ENCODE measurements at places on chromosomes 1 and 21.

GRCh38 chr1:50995651-50996050 is 25.6 kb downstream of the CDKN2C start:
- no peak for ATAC-seq

DNA sequence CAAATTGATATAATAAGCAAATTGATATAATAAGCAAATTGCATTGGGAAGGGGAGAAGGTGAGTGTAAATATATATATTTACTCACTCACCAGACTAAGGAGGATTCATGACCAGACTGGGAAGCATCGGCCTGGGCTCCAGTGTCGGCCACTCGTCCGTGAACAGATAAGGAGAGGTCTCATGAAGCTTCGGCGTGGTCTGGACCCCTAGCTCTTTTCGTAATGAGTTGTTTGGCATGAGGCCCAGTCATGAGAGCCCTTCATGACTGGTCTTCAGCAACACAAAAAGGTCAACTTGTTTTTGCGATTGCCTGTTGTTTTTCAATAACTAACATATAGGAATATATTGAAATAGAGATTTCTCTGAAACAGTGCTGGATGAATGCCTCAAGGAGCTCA is 222.9 kb upstream of the KCNK2 start:
- no peak for ATAC-seq

DNA sequence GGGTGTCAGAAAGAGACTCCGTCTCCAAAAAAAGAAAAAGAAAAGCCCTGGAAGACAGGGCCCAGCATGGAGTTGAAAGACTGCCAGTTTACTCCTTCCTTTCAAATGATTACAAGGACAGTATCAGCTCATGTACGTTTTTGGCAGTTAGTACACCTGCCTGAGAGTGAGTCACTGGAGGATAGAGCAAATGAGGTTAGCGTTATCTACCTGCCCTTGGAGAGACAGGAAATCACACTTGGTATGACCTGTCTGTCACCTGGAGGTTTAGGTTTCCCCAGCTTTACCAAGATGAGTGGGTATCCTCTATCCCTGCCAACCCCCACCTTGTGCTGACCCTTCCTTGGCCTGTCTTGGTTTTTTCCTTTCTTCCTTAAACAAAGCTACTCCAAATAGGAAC is 96.8 kb upstream of the BMP8A start:
- peak; percentile 88 for ATAC-seq

GRCh38 chr1:41101076-41101475 is 79.6 kb upstream of the SLFNL1 start:
- ATAC-seq = no peak

DNA sequence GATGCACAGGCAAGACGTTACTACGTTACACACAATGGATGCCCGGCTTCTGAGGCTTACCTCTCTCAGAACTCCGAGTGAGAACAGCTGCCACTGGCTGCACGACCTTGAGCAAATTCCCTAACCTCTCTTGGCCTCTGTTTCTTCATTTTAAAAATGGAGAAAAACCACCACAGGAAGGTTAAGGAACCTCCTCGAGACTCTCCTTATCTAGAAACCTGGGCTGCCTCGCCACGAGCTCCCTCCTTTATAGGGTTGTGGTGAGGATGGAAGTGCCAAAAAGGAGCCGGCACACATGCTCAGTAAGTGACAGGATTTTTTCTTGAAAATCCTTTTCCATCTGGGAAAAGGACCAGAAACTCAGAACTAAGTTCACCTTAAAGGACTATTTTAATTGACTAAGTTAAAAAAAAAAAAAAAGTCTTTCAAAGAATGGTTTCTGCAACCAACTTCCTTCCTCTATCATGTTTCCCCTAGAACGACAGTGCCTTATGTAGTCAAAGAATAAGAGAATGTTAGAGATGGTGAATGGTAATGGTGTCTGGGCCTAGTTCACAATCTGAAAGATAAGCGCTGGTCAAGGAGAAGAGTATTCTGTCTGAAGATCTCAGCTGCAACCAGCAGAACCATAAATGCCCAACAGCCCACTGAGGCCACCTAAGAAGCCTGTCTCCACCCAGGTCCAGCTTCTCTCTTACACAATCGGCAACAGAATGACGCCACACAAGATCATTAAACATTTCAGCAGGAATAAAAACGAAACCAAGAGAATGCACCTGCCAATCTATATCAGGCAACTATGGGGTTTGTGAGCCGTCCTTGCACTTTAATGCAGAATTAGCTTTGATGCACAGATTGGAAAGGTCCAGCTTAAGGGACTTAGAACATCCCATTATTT is 64.9 kb downstream of the SLC45A1 start:
- ATAC-seq = no peak

DNA sequence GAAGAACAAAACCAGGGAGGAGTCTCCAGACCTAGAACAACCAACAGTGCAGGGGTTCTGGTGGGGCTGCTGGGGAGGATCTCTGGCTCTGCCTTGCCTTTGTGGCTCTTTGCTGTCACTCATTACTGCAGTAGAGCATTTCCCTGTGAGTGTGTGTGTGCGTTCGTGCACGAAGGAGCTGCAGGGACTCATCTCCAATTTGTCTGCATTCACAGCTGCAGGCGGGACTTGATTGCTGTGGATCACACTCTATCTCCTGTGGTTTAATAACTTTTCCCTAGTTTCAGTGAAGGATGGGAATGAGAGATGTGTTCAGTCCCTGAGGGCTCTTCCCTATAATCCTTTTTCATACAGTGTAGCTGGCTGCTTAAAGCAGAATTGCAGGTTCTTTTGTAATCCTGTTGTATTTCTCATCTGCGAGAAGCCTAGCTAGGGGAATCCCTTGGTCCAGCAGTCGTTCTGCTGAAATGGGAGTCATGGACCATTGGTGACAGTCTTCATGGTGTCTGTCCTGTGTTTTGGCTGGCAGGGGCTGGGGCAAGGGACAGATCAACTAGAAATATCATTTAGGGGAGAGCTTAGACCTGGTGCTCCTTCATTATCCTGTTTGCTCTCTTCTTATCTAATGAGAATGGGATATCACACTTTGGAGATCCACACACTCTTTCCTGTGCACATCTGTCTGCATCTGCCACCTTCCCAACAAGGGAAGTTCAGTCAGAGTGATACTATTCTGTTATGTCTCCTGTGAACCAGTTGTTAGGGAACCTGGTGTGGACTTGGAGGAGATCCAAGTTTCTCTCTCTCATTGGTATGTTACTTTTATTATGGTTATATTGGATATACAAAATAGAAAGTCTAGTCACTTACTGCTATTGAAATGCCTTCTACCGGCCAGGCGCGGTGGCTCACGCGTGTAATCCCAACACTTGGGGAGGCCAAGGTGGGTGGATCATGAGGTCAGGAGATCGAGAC is 3.0 kb downstream of the PCP4L1 start:
- no peak for ATAC-seq
